Osteoblast (primary cell): ENCODE measurements at places on chromosomes 3 and 15.

DNA sequence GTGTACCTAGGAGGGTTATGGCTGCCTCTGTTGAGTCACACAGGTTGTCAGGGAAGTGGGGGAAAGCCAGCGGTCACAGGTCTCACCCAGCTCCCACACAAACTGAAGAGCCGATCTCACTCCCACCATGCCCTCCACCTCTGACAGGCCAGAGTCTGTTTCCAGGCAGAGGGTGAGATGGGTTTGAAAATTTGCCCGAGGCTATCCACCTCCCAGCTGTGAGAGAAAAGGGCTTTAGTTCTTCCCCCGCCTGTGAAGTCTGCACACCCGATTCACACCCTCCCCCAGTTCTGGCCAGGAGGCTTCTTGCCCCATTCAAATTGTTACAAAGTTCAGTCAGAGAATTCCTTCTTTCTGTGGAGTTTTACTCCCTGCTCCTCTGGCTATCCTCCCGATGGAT is 446.9 kb downstream of the EDEM1 start:
- DNase-seq = no peak

DNA sequence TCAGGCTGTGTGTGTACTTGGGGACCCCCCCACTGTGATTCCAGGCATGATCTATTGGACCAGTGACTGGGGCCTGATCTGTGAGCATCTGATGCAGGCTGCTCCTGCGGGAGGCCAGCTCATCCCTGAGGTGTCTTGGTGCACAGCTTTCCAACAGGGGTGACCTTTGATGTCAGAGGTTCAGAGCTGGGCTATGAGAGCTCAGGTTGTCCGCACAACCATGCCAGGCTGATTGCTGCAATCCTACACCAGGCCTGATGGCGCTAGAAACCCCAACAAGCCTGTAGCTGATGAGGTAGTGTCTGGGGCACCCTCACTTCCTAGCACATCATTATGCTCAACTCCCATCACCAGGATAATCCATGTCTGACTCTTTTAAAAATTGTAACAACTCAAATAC is 56.1 kb upstream of the CACNA2D3 start:
- DNase-seq = no peak

DNA sequence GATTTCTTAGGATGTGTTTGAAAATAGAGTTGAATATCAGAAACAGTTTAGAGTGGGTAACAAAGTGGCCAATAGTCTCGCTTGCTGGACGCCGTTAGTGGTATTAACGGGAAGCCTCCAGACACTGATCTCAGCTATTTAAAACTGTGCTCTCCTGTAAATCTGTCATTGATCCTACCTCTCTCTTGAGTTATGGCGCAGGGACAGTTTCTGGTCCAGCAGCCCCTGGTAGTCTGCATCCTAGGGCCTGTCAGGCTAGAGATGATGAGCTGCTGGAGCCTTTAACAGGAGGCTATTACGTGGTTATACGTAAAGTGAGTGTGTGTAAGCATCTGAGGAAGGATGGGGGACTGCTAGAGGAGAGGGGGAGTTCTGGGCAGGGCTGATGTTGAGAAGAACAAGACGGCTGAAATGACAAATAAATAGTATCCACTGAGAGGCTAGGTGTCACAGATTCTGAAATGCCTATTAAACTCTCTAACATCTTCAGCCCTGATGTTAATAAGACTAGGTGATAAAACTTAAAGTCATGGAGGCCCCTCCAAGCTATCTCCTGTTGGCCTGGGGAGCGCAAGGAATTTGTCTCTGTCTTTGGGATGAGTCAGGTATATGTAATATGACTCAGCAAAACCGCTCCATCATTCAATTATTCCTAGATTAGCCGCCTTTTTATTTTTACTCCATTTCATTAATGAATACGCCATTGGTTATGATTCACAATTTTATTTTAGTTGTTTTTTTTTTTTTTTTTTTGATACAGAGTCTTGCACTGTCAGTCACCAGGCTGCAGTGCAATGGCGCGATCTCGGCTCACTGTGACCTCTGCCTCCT is 155.7 kb downstream of the GREM1 start:
- peak; percentile 6 for DNase-seq

DNA sequence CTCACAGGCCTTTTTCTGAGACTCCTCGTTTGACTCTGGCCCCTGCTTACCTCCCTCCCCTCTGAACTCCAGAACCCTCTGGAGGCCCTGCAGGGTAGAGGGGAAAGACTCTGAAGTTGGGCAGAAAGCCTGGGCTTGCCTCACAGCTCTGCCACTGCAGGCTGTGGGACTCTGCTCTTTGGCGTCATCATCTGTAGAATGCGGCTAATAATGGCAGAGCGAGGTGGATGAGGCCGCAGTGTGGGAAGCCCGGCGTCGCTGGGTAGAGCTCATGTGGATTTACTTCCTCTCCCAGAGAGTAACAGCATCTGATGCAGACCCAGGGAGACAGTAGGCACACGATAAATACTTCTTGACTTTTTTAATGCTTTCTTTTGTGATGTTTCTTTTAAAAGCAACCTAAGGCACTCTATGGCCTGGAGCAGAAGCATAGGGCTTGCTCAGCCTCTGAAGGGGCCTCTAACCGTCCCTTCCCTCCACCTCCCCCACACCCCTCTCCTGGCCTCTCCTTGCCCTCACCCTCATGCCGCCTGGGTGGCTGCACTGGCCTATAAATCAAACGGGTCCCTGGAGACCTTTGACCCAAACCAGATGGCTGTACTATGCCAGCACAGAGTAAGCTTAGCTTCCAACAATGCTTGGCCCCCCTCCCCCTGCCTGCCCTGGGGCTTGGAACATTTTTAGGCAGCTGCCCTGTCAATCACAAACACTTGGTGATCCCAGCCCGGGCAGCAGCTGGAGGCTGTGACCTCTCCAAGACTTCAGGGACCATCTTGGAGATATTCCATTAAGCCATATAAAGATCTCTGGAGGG is 32.9 kb downstream of the SPSB4 start:
- peak; percentile 26 for DNase-seq

DNA sequence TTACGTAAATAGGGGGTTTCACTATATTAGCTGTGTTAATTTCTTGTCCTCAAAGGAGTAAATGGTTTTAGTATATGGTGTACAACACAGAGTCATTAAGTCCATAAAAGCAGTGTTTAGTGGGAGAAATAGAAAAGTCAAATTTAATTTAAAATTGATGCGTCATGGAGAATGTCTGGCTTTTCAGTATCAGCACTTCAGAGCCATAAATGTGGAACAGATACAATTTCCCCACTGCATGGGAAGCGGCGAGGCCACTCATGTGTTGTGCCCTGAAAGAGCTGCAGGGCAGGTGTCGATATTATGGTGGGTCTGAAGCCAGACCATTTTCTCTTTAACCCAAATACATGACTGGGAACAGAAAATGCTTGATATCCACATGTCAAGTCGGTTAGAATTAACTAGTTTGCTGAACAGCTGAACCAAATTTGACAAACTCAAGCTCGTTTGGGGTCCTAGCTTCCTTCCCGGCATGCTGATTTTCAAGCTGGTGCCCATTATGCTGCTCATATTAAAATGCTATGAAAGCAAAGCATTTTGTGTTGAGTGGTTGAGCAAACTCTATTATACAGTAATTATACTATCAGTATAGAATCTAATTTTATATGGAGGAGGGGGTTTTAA is 364.6 kb upstream of the TBL1XR1 start:
- DNase-seq = no peak

DNA sequence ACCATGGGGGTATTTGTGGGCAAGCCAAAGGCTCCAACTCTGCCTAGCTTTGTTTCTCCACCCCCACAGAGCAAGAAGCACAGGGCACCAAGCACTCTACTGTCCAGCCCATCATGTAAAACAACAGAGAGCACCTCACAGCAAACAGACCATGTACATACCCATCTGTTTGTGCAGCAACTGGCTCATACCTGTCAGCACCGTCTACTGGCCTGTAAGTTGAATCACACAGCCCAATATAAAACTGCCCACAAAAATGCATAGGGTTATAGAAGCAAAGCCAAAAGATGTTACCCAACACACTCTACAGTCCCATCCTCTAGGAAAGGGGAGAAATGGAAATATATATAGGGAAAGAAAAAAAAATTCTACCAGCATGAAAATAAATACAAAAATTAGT is 139.7 kb upstream of the CPNE4 start:
- DNase-seq = no peak

GRCh38 chr3:149496891-149497290 is 22.4 kb downstream of the TM4SF4 start:
- no peak for DNase-seq

- no peak for DNase-seq
These were observed 335.2 kb upstream of the CTDSPL start for GRCh38 chr3:37526511-37526910.

- peak; percentile 46 for DNase-seq
These were observed 92.1 kb upstream of the PLSCR4 start for GRCh38 chr3:146342989-146343388.

DNA sequence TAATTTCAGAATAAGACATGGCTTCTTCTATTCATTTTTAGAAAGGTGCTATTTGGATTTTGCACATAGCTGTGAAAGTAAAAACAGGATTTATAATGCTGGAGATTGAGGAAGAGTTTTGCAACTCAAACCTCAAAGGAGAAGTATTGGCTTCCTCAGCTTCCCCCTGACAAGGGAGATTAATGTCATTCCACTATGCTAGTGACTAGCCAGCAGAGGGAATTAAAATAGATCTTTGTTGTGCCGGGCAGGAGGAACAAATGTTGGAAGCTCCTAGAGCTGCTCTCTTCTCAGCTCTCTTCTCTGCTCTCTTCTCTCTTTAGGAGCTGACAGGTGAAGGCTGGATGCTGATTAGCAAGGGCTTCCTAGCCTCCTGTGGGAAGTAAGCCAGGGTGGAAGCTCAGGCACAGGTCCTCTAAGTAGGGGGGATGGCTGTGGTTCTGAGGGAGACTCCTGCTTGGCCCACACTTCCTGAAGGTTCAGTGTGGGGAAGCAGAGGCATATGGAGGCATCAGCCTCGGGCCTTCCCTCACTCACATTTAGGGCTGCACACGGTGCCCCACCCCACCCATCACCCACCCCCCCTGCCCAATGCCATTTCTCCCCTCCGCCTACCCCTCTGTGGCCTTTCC is 29.6 kb downstream of the CX3CR1 start:
- DNase-seq = no peak

GRCh38 chr15:40984964-40985363 is 31.7 kb downstream of the CHAC1 start:
- peak; percentile 81 for DNase-seq

DNA sequence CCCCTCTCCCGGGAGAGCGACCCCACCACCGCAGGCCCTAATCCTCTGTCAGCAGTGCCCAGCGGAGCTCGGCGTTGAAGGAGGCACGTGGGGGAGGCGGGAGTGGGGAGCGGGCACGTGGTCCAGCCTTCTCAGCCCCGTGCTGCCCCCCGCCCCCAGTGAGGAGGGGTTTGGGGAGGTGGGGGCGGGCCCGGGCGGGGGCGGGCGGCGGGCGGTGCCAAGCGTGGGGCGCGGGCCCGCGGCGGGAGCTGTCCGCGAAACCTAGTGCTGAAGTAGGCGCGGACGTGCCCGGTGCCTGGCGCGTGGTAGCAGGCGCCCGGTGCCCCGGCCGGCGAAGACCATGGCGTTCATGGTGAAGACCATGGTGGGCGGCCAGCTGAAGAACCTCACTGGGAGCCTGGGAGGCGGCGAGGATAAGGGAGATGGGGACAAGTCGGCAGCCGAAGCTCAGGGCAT is at the start of gene CPLX3:
Gene CPLX3, plus strand, starts transcription at position 264 of the 456 bp plus-strand sequence. Its CDS starts 77 bp downstream, at position 341.
- DNase-seq = peak; percentile 93
